Iris pigment epithelial cell (primary cell): ENCODE measurements at places on chromosomes 3 and 15.

DNA sequence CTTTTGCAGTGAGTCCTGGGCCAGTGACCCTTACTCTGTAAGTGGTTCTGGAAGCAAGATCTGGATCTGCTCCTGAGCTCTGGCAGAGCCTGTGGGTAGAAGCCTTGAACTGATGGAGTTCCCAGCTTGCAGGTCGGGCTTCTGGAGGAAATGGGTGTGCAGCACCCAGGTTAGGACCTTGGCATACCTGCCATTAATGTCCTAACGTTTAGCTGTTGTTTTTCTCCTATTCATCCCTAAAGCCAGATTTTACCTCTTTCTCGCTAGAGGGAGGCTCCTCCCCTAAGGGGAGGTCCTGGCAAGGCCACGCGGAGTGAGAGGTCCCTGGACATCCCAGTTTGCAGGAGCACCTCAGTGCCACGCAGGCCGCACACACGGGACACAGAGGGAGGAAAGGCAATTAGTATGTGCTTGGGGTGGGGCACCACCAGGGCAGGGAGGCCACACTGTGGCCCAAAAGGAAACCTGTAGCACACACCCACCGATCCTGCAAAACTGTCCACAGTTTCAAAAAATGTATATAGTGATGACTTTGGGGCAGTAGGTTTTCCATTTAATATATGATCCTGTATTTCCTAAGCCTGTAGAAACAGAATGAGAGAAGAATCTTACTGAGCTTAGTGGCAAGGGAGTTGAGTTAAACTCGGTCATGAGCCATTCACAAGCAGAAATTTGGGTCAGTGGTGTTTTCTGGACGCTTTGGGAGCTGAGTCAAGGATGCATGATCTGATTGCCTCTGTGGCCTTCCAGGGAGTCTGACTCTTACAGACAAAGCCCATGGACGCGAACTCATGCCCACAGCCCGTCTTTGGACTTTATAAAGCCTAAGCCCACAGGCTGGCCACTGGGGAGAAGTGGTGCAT is 148.7 kb downstream of the LRRK1 start:
- no peak for DNase-seq

DNA sequence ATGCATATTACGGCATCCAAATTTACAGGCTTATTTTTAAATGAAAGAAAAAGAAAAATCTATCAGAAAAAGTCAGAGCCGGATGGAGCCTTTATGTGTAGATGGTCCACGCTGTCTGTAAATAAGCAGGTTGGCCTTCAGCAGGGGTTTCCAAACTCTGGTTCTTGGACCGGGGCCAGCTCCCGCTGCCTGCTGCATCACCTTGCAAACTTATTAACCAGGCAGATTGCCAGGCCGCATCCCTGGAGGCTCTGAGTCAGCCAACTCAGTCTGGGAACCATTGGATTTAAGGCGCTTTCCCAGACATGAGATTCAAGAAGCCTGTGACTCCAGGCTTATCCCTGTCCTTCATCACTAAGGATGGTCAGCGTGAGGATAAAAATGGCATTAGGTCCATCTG is 212.4 kb downstream of the OPA1 start:
- peak; percentile 90 for DNase-seq

- peak; percentile 20 for DNase-seq
Observed at GRCh38 chr3:134104031-134104430, 74.3 kb upstream of the SLCO2A1 start.

GRCh38 chr15:37046876-37047614 is 53.3 kb downstream of the MEIS2 start:
- peak; percentile 81 for DNase-seq
